ENCODE measurements at places on chromosomes 1 and 21. TPM values are rescaled to one million over a fixed set of nuclear protein-coding genes. Genes with fewer than 3 reads are reported as not detected.

The RUNX1 gene
- 0.47 TPM for total RNA-seq

The HAPLN2 gene
- total RNA-seq: 0.71 TPM

The IFI44 gene
- not detected for total RNA-seq

The SELE gene
- not detected for total RNA-seq

The C1orf115 gene
- total RNA-seq: 30.5 TPM

The KRTAP8-1 gene
- not detected for total RNA-seq

The KLHL12 gene
- total RNA-seq: 30.9 TPM

The FAAH gene
- total RNA-seq: 1.7 TPM

The GATAD2B gene
- total RNA-seq: 57.6 TPM

The MXRA8 gene
- total RNA-seq: 7.7 TPM

The AMY1C gene
- not detected for total RNA-seq

The GBP4 gene
- total RNA-seq: not detected

The GBP2 gene
- total RNA-seq: not detected

DNA sequence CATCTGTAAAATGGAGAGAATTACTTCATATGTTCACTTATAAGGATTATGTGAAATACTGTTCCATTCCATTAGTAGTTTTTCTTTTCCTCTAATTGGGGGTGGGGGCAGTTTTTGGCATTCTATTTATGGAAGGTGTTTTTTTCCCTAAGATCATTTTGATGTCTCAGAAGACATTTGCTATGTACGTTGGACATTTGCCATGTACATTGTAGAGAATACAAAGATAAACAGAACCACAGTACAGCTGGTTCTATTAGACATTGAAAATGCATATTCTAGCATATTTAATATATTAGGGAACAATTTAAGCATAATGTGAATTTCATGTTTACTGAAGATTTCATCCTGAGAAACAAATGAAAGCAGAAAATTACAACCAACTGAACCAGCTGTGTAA lies 98.5 kb downstream of the PTBP2 start:
- no peaks in the 10 kb centered on the region for H3K36me3 ChIP-seq
- H3K4me1 ChIP-seq: no peaks in the 10 kb centered on the region

- no peaks in the 10 kb centered on the region for H3K36me3 ChIP-seq
- no peak overlapping the region for H3K4me3 ChIP-seq
- H3K27ac ChIP-seq: no peak overlapping the region
- H3K4me1 ChIP-seq: peaks cover 25% of the 10 kb centered on the region
- H3K27me3 ChIP-seq: peaks cover 7% of the 10 kb centered on the region
- no peak for DNase-seq
Observed at GRCh38 chr1:14741532-14741931, 143.0 kb downstream of the KAZN start.

DNA sequence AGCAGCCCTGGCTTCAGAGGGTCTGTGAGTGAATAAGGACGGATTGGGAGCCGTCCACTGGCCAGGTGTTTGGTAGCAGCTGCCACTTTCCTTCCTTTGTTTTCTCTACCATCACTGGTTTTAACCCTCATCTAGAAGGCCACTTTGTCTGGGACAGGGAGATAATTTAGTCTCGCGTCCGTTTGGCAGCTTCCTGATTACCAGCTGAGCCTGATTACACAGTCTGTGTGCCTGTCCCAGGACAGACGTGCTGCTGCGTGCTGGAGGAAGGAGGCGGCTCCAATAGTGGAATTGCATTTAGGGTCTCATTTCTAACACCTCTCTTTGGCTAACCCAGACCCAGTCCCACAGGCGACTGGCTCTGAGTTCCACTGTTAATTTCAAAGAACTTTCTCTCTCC lies 24.6 kb upstream of the CASQ2 start:
- peaks cover 4% of the 10 kb centered on the region for H3K36me3 ChIP-seq
- no peak overlapping the region for H3K4me3 ChIP-seq
- no peak overlapping the region for H3K27ac ChIP-seq

GRCh38 chr1:202643397-202644218 lies 66.6 kb downstream of the SYT2 start:
- H3K4me3 ChIP-seq: peak overlapping the region; percentile 83
- peaks cover 25% of the 10 kb centered on the region for H3K4me1 ChIP-seq
- DNase-seq: peak; percentile 50

DNA sequence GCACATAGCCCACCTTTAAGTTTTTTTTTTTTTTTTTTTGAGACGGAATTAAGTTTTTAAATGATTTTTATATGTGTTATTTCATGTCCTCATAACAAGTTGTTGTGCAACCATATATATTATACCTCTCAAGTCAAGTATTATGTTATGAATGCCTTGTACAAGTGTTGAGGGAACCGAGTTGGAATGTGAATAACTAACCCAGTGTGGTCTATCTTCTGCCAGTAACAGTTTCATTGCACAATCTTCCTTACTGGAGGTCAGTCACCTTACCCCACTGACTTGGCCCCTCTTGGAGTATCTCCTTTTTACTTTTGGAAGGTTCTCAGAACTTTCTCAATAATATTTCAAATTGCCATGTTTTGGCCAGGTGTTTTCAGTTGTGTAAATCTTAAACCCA lies 201.9 kb downstream of the CACNA1E start:
- DNase-seq: no peak
- peaks cover 3% of the 10 kb centered on the region for H3K27me3 ChIP-seq
- no peak overlapping the region for H3K4me3 ChIP-seq
- no peak overlapping the region for H3K27ac ChIP-seq
- H3K36me3 ChIP-seq: no peaks in the 10 kb centered on the region
- H3K4me1 ChIP-seq: no peaks in the 10 kb centered on the region

DNA sequence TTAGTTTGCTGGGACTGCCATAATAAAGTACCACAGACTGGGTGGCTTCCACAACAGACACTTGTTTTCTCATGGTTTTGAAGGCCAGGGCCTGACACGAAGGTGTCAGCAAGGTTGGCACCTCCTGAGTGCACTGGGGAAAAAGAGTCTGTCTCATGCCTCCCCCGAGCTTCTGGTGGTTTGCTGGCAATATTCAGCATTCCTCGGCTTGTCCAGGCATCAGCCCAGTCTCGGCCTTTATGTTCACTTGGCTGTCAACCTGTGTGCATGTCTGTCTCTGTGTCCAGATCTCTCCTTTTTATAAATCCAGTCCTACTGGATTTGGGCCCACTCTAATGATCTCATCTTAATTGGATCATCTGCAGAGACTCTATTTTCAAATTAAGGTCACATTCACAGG lies 72.6 kb downstream of the DOP1B start:
- H3K4me1 ChIP-seq: no peaks in the 10 kb centered on the region
- H3K27ac ChIP-seq: no peak overlapping the region
- no peaks in the 10 kb centered on the region for H3K27me3 ChIP-seq
- no peaks in the 10 kb centered on the region for H3K36me3 ChIP-seq
- H3K4me3 ChIP-seq: no peak overlapping the region
- no peak for DNase-seq

DNA sequence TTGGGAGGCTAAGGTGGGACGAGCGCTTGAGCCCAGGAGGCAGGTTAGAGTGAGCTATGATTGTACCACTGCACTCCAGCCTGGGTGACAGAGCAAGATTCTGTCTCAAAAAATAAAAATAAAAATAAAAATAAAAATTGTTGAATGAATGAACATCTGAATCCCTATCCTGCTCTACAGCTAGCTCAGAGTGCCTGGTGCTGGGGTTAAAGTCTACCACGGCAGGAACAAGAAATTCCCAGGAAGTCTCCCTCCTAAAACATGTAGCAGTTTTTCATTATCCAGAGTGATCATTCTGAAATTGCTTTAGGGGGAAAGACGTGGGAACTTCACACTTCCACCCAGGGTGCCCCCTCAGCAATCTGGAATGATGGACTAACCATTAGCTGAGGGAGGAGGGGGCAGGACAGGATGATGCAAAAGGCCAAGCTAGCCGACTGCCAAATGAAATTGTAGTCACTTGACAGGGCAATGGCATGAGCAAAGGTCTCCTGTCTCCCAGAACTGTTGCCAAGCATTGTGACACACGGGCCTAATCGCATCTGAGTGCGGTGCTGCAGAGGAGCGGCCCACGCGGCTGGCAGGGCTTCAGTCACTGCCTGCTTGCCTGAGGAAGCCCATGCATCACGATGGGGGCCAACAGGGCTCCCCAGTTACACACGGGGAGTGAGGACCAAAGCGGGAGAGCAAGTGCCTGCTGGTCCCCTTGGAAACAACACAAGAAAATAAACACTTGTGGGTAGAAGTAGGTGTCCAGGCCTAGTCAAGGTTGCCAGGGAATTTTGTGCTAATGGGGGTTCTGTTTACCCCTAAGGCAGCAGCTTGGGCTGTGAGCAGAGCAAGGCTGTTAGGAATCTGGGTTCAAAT lies 85.7 kb downstream of the NENF start:
- no peak for DNase-seq
- no peak overlapping the region for H3K27ac ChIP-seq
- H3K36me3 ChIP-seq: no peaks in the 10 kb centered on the region
- H3K4me1 ChIP-seq: peaks cover 5% of the 10 kb centered on the region

GRCh38 chr1:150473659-150474058 lies 13.6 kb upstream of the TARS2 start:
- DNase-seq: no peak
- H3K4me3 ChIP-seq: no peak overlapping the region
- peaks cover 2% of the 10 kb centered on the region for H3K27me3 ChIP-seq

DNA sequence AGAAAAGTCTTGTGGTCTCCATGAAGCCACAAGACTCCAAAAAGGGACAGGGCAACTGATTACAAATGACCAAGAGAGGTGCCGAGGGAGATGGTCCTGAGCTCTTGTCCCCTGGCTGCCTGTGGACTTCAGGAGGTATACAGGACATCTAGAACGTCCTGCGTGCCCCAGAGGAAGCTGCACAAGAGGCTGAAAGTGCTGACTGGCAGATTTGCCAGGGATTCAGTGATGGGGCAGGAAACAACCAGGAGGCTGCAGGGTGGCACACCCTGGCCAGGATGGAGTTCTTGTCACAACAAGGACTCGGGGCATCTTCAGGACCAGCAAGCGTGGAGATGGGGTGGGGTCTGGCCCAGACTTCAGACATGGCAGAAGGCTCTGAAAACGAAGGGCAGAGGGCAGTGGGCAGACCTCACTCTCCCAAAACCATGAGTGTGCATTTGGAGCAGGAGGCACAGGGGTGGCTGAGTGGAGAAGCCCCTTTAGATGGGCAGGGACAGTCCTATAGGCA lies 13.4 kb upstream of the PKP1 start:
- peaks cover 4% of the 10 kb centered on the region for H3K4me1 ChIP-seq
- peak; percentile 9 for DNase-seq
- peaks cover 6% of the 10 kb centered on the region for H3K27me3 ChIP-seq

- H3K36me3 ChIP-seq: no peaks in the 10 kb centered on the region
- DNase-seq: no peak
- no peak overlapping the region for H3K27ac ChIP-seq
- H3K4me1 ChIP-seq: peaks cover 17% of the 10 kb centered on the region
- no peak overlapping the region for H3K4me3 ChIP-seq
Observed at GRCh38 chr21:41866274-41866809, 12.8 kb downstream of the PRDM15 start.

- no peak overlapping the region for H3K4me3 ChIP-seq
- H3K36me3 ChIP-seq: peaks cover 6% of the 10 kb centered on the region
Observed at GRCh38 chr1:203373991-203374390, 23.1 kb upstream of the FMOD start.

GRCh38 chr1:96236156-96236739 lies 485.3 kb upstream of the PTBP2 start:
- no peak overlapping the region for H3K27ac ChIP-seq
- no peak for DNase-seq
- no peaks in the 10 kb centered on the region for H3K27me3 ChIP-seq
- H3K4me3 ChIP-seq: no peak overlapping the region
- H3K36me3 ChIP-seq: no peaks in the 10 kb centered on the region
